Mesenchymal stem cell (in vitro differentiated cells and primary cell): ENCODE measurements at places on chromosomes 1 and 21.
A peak's percentile ranks its signal among the peaks of the same experiment; 100 is the strongest.

DNA sequence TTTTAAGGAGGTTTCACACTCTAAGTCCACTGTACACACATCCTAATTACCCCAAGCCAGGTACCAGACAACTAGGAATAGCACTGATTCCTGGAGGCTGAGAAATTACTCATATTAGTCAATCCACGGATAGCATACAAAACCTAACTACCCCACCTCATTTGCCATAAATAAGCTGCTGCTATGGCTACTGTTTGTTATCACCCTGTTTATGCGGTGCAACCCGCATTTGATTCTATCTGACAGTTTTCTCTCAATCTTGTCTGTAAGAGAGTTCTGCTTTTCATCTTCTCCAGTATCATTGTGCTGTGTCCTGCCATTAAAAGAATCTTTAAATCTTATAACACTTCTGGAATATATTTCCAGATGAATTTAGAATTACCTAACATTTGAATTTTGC, 1496.5 kb downstream of the PLA2G4A start:
- no peak for DNase-seq

DNA sequence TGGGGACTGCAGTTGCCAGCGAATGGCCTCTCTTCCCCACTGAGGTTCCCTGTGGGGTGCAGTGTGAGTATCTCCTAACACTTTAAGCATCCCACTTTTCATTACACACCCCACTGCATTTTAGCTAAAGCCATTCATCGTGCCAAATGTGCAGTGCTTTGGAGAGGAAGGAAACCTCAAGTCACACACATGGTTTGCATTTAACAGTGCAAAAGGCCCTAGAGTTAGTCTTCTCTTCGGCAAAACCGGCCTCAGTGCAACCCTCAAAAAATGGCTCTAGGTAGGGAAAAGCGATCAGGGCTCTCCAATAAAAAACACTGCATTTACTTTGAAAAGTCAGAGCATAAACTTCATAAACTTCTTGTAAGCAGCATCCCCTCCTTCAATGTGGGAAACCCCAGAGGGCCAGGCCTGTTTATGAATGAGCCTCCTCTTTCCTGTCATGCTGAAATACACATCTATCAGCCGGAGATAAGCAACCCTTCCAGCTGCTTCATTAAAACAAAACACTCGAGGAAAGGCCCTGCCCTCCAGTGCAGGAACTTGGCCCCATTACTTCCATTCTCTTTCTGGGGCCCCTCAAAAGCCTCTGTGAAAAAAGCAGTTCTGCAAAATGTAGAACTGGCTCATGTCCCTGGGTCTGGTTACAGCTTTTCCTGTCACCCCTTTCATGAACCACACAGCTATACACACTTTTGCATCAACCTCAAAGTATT, 184.0 kb downstream of the CDC7 start:
- peak; percentile 75 for DNase-seq

DNA sequence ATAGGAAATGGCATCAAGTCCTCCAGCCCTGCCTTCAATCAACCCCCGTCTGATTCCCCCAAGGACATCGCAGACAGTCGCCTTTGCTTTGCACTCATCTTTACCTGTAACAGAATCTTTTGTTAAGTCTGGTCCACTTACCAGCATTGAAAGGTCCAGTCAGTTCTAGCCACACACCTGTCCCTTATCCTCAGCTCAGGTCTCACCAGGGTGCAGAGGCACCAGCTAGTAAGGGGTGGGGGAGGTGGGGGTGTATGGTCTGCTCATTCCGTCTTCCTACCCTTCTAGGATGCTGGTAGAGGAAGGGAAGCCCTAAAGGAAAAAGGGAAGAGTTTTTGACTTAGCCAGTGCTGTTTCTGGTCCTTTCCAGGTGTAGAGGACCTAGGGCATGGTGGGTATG, 427.7 kb downstream of the MATN1 start:
- no peak for DNase-seq

DNA sequence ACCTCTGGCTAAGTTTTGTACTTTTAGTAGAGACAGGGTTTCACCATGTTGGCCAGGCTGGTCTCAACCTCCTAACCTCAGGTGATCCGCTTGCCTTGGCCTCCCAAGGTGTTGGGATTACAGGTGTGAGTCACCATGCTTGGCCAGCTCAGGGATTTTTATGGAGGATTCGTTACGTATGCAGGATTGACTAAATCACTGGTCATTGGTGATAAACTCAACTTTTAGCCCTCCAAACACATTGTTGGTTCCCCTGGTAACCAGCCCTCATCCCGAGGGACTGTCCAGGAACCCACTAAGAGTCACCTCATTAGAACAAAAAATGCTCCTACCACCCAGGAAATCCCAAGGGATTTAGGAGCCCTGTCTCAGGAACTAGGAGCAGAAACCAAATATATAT, 40.4 kb downstream of the ST3GAL3 start:
- DNase-seq = no peak

DNA sequence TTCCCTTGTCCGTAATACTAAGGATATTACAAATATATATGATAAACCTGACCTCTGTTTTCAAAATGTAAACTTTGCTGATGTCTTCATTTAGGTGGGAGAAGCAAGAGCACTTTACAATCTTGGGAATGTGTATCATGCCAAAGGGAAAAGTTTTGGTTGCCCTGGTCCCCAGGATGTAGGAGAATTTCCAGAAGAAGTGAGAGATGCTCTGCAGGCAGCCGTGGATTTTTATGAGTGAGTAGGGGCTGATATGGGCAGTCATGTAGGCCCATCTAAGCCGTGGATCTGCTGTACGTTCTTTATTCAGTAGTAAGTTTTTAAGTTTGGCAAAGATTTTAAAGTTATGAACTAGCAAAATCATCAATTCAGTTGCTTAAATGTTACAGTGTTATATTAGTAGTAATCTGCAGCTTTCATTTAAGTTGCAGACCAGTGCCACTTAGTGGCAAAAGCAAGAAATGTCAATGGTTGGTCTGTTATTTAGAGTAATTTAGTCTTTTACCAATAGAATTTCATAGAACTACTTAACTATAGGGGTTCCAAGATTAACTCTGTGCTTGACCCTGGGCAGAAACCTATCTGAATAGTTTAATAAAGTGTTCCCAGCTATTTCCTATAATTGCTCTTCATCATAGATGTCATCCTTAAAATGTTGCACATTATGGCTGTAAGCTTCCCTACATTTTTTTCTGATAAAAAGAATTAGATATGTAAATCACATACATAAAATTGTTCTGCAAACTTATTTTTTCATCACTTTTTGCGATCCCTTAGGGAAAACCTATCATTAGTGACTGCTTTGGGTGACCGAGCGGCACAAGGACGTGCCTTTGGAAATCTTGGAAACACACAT, 21.3 kb downstream of the GPSM2 start:
- peak; percentile 76 for DNase-seq

DNA sequence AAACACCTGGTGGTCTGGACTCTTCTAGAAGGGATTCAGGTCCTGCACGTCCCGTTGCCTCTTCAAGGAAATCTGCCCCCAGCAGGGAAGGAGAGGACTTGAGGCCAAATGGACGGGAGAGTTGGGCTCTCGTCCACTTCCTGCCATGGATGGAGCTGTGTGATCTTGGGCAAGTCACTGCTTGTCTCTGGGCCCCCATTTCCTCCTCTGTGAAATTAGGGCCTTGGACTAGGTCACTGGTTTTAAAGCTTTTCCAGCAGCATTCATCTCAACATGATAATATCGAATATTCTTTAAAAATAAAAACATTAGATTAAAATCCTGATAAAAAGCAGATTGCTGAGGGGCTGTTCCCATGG, 26.9 kb downstream of the LHX4 start:
- no peak for DNase-seq

DNA sequence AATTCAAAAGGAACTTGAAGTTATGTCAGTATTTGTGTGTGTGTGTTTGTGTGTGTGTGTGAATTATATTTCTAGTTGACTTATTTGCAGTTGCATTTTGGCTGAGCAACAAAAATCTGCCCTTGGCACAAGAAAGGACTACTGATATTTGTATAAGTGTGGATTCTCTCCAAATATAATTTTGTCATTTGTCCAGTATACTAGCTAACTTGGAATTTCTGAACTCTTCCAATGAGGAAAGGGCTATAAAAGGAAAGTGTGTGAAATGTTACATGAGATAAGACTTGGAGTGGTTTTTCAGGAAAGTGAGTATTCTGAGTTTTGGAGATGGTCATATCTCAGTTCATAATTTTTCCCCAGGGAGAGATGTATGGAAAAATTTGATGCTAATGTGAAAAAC, 1384.1 kb upstream of the B3GALT2 start:
- DNase-seq = no peak

DNA sequence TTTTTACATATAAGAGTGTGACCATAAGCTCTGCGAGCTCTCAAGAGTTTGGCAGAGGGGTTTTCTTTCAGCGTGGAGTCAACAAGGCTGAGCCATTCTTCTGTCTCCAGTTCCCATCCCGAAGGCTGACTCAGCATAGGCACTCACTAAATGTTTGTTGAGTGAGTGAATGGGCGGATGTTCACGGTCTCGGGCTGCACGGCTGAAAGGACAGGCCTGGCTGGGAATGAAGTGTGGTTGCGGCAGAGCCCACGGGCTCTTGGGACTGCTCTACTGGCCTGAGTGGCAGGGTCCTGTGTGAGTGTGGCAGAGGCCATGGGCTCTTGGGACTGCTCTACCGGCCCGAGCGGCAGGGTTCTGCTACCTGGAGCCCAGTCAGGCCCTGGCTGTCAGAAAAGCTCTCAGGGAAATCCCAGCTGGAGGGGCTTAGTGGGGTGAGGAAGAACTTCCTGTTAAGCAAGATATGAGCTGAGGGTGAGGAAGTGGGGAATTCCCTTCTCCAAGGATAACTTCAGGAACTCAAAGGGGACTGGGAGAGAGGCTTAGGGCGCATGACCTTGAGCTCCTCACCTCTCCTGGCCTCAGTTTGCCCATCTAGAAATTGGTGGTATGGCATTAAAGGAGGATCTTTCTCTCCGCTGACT, 56.6 kb upstream of the C1orf174 start:
- DNase-seq = no peak

GRCh38 chr1:150543500-150544143, 5.6 kb upstream of the ADAMTSL4 start:
- DNase-seq = peak; percentile 28

- no peak for DNase-seq
These were observed 20.7 kb upstream of the ATP1A1 start for GRCh38 chr1:116352349-116352813.

GRCh38 chr1:196896355-196896754, 8.5 kb downstream of the CFHR4 start:
- DNase-seq = no peak

DNA sequence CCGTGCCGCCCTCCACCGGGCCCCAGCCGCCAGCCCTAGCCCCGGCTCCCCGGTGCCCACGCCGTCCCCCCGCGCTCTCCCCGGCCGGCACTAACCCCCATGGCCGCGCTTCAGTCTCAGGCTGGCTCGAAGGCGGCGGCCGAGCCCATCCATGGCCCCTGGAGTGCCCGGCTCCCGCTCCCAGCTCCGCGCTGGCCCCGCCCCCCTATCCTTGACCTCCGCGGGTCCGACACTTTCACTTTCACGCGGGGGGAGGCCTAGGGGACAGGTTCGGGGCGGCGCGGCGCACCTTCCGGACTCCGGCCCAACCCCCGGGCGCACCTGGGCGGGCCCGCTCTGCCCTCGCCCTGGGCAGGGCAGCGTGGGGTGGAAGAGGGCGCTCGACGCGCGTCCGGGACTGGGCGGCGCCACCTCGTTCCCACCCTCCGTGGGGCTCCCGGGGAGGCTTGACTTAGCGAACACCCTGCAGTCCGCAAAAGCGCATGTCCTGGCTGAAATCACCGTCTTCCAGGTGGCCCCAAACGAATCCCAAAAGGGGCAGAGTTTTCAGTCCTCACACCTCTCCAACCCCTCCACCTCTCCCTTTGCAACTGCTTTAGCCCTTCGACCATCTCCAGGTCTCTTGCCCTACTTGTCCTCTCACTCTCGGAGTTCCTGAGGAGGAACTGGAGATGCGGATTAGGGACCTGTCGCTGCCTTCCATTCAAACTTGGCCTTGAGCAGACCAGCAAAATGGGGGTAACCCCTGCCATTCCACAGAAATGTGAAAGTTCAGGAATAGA, 3.9 kb upstream of the DENND2D start:
- DNase-seq = no peak
